ENCODE measurements at places on chromosomes 3 and 15.

- peak; percentile 66 for DNase-seq
Observed at GRCh38 chr3:126472277-126473006, 3.2 kb downstream of the ZXDC start.

GRCh38 chr15:26023691-26024090 is 160.6 kb upstream of the ATP10A start:
- DNase-seq = no peak

DNA sequence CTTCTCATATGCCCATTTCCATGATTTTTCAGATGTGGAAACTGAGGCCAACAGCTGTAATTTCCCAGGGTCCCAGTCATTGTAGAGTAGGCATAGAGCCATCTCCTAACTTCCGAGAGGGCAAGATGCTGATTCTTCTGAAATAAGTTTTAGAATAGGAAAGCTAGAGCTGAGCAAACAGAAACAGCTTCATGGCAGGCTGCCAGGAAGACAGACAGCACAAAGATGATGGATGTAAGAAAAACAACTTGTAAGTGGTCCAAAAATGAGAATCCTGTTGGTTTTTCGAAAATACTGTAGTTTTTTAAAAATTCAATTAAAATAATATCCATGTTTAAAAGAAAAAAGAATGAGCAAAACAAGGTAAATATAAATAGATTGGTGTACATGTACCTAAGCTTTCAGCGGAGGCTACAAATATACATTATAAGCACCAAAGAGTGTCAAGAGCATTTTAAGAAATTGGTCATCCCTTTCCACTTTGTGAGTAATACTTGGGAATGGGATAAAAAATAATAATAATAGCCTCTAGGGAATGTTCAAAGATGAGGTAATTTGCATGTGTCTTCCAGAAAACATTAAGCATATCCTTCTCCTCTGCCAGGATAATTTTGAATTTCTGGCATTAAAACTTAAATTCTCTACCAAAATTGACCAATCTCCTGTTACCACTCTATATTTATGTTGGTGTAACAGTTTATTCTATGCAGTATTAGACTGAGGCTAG is 406.6 kb downstream of the MECOM start:
- peak; percentile 31 for DNase-seq

GRCh38 chr3:169458752-169459151 is 204.8 kb downstream of the MECOM start:
- no peak for DNase-seq

DNA sequence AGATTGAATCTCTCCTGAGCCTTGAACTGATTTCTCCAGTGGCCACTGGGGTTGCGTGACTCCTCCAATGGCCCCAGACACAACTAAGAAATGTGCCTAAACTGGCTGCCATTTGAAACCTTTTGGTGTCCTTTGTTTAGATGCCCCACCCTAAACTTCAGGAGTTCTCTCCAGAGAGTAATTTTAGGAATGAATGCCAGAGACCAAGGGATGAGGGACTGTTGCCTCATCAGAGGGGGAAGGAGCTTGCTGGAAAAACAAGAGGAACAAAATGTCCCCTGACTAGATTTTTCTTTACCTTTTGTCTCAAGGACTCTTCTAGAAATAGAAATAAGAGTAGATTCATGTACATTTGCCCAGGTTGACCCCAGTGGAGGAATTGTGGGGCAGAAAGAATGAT is 8.1 kb upstream of the ADPRH start:
- DNase-seq = no peak

DNA sequence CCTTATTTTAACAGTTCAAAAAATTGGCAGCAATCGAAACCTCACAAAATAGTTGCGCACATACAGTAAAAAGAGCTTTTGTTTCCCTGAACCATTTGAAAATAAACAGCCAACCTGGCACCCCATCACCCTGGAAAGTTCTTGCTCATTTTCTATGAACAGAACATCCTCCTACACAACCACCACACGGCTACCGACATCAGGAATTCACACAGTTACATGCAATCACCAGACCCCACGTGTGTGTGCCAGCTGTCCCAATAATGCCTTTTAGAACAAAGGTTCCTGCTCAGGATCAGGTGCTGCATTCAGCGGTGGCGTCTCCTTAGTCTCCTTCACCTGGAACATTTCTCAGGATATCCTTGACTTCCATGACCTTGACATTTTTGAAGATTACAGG is 186.5 kb downstream of the KLF13 start:
- DNase-seq = no peak

DNA sequence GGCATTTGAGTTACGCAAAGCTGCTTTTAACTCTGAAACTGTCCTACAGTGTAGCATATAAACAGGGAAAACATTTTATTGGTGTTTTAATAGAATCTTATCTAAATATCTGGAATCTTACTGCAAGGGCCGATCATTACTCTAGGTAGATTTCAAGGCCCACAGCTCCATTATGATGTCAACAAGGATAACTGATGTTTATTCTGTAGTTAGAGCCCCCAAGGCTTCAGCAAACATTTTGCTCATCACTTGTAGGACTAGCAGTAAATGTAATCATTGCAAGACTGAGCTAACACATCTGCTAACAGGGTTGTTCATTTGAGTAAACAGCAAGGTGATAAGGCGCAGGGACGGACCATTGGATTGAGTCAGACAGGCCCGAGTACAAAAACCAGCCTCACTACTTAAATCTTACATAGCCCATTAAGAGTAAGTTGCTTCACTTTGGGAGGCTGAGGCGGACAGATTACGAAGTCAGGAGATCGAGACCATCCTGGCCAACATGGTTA is 332.5 kb upstream of the TPRG1 start:
- DNase-seq = no peak

GRCh38 chr3:46467562-46467961 is 2.9 kb upstream of the LTF start:
- DNase-seq = no peak

DNA sequence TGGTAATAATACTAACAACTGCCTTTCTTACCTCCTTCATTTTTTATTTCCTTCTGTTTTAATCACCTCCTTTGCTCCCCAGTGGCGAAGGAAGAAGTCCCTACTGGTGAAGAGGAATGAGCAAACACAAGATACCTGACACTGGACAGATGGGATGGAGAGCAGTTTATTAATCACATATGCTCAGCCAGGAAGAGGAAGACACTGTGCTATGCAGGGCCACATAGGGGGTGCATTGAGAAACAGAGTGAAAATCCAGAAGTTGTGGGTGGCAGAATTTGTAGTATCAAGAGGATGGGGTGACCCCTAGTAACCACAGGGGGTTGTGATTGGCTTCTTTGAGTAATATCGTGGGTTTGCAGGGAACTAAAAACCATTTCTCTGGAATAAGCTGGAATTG is 1041.9 kb downstream of the OTOL1 start:
- no peak for DNase-seq

DNA sequence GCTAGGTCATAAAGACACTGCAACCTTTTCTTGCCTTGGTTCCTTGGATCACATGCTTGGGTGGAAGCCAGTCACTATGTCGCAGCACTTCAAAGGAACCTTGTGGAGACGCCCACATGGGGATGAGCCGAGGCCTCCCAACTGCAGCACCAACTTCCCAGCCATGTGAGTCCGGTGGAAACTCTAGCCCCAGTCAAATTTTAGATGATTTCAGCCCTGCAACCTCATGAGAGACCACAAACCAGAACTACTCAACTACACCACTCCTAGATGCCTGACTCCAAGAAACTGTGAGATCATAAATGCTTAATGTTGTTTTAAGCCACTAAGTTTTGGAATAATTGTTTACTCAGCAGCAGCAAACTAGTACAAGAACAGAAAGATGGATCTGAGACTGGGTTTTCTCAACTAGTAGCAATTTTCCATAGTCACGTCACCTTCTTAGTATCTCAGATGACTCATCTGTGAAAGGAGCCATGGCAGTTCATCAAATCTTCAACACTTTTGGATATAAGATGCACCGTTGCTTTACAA is 86.5 kb downstream of the MB21D2 start:
- no peak for DNase-seq

GRCh38 chr15:50365971-50366370 is 11.0 kb upstream of the GABPB1 start:
- DNase-seq = no peak

- no peak for DNase-seq
Observed at GRCh38 chr3:42438193-42438592, 27.8 kb upstream of the LYZL4 start.

- peak; percentile 52 for DNase-seq
Observed at GRCh38 chr15:65902373-65902772, 33.1 kb downstream of the RAB11A start.

DNA sequence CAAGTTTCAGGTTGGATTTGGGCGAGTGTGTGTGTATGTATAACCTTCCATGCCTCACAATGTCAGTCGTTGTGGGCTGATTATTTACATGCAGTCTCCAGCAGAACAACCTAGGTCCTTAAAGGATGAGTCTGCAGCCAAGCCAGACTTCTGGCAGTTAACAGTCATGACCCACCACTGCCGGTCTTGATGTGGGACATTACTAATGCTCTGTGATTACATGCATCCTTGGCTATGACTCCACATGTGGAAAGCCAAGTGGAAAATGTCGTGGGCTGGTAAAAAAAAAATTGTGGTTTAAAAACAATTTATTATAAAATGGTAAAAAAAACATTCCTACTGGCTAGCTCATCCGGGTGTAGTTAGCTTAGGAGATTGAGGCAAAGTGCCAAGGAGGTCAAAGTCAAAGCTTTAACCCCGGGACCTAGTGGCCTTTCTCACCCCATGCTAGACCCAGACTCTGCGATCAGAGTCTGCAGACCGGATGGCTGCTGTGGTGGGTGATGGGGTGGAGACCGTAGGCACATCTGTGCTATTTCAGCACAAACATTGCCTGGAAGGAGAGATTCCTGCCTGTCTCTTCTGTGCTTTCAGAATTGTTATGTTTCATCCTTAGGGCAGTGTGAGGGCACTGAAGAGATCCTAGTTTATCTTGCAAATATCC is 6.8 kb downstream of the RARRES1 start:
- DNase-seq = peak; percentile 82

GRCh38 chr3:161332792-161333191 is 38.5 kb downstream of the SPTSSB start:
- no peak for DNase-seq

- DNase-seq = no peak
Observed at GRCh38 chr15:96046620-96047240, 283.8 kb upstream of the NR2F2 start.

GRCh38 chr3:52404391-52404790 is 40.5 kb downstream of the SEMA3G start:
- DNase-seq = peak; percentile 13

GRCh38 chr3:116139641-116140040 is 305.6 kb downstream of the LSAMP start:
- no peak for DNase-seq

- DNase-seq = no peak
Observed at GRCh38 chr3:172853005-172853404, 102.5 kb downstream of the ECT2 start.

GRCh38 chr3:86830566-86830965 is 160.4 kb downstream of the VGLL3 start:
- DNase-seq = no peak

DNA sequence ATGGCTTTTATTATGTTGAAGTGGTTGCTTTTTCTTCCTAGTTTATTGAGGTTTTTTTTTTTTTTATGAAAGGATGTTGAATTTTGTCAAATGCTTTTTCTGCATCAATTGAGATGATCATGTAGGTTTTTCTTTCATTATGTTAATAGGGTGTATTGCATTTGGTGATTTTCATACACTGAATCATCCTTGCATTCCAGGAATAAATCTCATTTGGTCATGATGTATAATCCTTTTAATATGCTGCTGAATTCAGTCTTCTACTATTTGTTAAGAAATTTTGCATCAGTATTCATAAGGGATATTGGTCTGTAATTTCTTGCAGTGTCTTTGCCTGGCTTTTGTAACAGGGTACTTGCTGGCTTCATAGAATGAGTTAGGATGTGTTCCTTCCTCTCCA is 11.5 kb upstream of the CLRN1 start:
- DNase-seq = no peak

DNA sequence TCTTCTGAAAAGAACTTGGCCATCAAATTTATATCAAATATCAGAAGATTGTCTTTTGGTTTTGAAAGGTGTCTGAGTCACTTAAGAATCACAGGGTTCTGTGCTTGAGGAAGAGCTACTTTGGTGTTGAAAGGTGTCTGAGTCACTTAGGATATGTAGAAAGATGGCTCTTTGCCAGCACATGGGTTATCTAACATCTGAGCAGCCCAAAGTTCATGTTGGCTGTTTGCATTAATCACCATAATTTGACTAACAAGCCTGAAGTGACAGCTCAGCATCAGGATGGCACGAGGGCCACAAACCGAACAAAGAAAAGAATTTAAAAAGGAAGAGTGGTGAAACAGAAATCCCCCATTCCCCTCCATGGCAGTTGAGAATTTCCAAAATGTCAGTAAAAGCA is 190.5 kb upstream of the CMC1 start:
- DNase-seq = no peak

DNA sequence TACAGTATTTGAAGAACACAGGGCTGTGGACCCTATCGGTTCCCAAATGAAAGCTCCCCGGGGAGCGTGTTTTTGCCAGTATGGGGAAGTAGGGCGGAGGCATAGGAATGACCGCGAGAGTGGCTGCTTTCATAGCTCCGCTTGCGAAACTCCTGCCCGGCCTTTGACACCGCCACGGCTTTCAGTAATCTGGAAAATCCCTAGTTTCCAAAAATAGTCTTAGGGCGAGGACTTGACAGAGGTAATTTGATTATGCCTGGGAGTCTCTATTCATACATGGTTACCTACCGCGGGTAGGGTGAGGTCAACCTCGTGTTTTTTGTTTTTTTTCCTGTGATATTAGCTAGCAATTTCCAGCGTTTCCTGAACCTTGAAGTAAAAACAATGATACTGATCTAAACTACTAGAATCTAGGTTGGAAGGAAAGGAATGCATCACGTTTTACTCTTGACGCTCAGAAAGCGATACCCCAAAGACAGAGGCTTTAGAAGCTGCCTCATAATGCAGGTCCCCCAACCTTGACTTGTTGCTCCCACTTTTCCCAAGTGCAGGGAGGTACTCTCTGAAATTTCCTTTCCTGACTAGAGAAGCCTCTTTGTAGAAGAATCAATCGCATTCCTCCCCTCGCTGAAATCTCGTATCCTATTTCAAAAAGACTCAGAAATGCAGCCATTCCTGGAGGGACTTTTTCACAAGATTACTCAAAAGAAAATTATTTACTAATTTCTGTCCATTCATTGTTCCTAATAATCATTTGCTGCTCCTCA is 894 bp upstream of the CCNL1 start:
- DNase-seq = peak; percentile 89

GRCh38 chr15:68691705-68692104 is 112.9 kb downstream of the CORO2B start:
- DNase-seq = no peak

GRCh38 chr3:117798221-117798620 is 1088.6 kb downstream of the TUSC7 start:
- DNase-seq = no peak

DNA sequence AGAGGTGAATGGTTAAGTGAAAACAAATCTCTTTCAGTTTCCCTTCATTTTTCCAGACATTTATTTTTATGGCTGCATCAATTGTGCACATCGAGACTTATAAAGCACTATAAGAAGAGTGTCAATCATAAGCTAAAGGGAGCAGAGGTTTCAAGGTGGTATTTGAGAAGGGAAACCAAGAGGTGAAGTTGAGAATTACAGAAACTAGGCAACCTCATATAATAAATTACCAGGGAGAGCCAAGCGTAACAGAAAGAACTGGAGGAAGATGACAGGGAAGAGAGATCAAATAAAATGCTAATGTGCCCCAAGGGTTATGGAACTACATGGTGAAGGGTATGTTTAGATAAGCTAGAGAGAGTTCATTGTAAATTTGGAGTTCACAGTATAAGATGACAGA is 6.3 kb upstream of the CCDC54 start:
- no peak for DNase-seq

All from femur (tissue), 1 donor.